ENCODE measurements at places on chromosomes 1 and 21. TPM values are rescaled to one million over a fixed set of nuclear protein-coding genes. Genes with fewer than 3 reads are reported as not detected.

Gene UTS2
- total RNA-seq = not detected

Gene FHAD1
- not detected for total RNA-seq

Gene TMEM167B
- total RNA-seq = 32.6 TPM

Gene PTGER3
- total RNA-seq = not detected

Gene PCAT6
- 0.77 TPM for total RNA-seq

Gene LDLRAD1
- not detected for total RNA-seq

Gene KANK4
- total RNA-seq = not detected

Gene CA14
- not detected for total RNA-seq

Data from activated CD4-positive, alpha-beta memory T cell treated with anti-CD3 and anti-CD28 coated beads for 36 hours (primary cell).